ENCODE measurements at places on chromosomes 16 and 17.

- DNase-seq: no peak
Measured at GRCh38 chr17:63423251-63423950, 22.7 kb downstream of the CYB561 start.

DNA sequence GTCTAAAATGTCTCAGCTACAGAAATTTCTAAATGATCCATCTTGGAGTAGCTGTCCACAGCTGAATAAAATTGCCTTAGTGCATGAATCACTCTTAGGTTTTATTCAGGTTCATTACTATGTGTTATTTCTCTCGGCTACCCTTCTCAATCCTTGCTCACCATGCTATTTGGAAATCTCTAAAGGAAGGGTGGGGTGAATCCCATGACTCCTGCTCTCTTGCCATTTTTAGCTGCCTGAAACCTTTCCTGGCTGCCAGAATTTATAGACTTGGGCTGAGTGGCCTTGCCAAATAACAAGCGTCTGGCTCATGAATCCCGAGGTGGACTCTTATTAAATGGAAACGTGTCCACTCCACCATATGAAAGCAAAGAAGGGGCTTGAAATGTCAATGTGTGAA is 936.1 kb upstream of the SOX9 start:
- no peak for DNase-seq

- DNase-seq: no peak
Measured at GRCh38 chr17:80284631-80285030, 24.0 kb downstream of the RNF213 start.

DNA sequence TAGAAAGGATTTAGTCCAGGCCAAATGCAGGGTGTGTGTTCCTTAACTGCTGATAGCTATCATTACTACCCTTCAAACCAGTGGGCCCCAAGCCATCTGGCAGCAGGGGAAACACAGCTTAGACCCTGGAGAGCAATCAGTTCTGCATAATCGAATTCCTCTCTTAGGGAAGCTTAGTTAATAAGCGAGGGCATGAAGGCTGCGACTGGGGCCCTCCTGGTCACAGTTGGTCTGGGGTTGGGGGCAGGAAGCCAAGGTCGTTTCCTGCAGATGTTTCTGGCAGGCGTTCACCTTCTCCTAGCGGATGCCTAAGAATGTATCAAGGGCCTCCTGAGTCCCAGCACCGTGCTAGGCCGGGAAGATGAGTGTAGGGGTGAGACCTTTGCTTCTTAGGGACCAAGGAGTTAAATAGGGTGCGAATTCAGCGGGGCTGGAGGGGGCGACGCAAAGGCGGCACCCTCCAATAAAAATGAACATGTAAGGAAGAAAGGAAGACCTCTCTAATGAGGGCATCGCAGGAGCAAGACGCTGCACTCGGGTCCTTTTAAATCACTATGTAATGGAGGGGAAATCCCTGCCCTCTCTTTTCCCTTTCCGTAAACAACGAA is 16.5 kb upstream of the EEF2K start:
- no peak for DNase-seq

GRCh38 chr16:9441012-9441411 is 349.6 kb downstream of the HAPSTR1 start:
- DNase-seq: no peak

DNA sequence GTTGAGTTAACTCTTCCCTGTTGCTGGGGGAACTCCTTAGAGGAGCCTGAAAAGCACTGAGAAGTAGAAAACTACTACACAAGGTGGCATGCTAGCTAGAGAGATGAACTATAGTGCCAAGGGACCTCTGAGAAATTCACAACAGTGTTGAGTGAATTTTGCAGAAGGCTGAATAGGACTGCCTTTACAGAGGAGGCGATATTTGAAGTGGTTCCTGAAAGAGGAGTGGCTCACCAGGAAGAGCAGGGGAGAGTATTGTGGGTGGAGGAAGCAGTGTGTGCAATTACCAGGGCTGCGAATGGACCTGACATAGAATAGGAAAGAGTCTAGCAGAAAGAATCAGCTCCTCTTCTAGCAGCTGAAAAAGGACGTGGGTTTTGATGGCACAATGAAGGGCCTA is 66.4 kb downstream of the CDK5R1 start:
- DNase-seq: no peak

DNA sequence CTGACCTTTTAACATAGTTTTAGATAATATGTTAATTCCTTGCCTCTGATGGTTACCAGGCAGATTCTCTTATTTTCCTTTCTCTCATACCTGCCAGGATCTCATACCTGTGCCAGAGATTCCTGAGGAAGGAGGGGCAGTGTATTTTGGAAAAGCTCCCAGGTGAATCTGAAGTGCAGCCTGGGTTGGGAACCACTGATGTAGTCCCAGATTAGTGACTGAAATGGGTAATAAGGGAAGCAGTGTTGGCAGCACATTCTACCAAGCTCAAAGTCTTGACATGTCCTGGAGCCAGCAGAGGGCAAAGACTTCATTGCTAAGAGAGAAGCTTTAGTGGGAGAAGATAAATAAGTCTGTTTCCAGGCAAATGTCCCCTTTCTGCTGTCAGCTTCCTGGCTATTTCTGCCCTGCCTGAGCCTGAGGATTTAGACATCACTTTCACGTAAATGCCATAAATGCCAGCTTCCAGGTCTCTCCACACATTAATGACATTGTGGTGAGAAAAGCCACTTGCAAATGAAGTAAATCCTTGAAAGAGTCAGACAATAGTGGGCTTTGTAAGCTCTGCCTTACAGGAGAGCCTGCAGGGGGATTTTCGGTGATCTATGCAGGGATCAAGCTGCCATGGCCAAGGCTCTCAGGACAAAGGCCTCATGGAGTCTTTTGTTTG is 40.9 kb upstream of the C16orf78 start:
- no peak for DNase-seq

All from CD8-positive, alpha-beta memory T cell (primary cell).